ENCODE measurements at places on chromosomes 1 and 21.

GRCh38 chr1:240833075-240833474 lies 221.1 kb upstream of the GREM2 start:
- DNase-seq: no peak

DNA sequence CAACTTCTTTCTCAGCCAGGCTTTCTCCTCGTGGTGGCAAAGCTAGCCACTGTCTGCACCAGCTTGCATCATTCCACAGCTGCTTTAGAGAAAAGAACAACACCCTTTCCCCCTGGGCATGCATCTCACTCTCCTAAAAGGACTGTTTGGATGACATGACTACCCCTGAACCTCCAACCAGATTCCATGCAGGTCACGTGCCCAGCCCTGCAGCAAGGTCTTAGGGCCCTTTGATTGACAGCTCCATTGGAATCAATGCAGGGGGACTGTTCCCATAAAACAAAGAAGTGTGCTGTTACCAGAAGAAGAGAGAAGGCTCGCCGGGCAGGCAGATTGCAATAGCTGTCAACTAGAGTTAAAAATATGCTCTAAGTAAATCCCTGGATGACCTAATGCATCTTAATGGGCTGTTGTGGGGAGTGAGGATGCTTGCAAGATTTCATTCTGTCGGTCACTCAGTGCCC lies 24.4 kb downstream of the KCNA2 start:
- DNase-seq: no peak

DNA sequence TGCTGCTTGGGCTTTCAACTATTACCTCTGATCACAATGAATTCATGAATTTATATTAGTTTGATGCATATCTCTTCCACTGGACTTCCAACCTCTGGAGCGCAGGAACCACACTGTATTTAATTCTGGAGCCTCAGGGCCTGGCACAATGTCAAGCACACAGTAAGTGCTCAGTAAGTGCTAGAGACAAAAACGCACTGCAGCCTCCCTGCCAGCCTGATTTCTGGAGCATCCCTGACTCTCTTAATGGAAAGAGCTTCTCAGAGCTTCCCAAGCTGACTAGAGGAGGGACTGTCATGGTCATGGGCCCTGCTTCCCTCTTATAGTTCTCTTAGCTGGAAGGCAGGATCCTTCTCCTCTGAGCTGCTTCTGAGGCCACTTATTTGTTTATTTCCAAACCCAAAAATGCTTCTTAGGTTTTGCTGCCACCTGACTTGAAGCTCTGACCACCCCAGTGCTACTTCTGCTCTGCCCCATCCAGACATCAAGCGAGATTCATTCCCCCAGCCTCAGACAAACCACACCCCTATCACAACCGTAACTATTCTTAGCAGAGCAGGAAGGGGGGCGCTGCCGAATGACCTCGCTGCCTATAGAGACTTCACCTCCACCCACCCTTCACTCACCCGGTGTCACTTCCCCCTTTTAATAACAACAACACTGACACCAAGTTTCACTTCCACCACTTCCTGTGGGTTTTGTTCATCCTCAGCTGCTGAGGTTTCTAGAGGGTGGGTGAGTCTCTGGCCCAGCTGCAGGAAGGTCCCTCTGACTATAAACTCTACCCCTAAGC lies 33.6 kb downstream of the NUAK2 start:
- DNase-seq: no peak

- no peak for DNase-seq
Measured at GRCh38 chr1:57420981-57421785, 2.7 kb downstream of the DAB1 start.

GRCh38 chr1:94269921-94270320 lies 32.5 kb upstream of the ARHGAP29 start:
- no peak for DNase-seq

DNA sequence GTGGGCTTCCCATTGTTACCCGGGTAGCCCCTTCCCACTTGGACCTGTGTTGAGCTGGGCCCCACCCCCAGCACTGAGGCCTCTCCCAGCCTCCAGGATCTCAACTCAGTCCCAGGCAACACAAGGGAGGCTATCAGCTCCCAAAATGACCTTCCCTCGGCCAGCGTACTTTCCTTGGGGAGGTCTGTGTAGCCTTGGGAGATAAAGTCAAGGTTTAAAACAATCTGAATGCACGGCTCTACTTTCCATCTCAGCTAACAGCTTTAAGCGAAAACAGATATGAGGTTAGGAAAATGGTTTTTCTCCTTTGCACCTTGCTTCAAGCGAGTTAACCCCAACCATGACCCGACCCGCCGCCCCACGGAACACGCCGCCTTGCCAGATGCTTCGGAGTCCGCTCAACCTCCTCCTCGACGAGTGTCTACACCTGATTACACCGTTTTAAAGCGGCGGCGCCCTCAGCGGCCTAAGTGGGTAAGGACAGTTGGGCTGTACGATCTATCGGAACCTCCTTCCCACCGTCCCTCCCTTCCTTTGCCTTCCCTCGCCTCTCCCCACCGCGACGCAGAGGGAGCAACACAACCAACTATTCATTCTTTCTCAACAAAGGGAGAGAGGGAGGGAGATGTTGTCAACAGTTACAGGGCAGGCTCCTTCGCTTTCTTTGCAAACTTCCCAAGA lies 1.1 kb downstream of the BCAR3 start:
- peak; percentile 89 for DNase-seq

- no peak for DNase-seq
Measured at GRCh38 chr1:56493826-56494225, 85.5 kb downstream of the PLPP3 start.

- no peak for DNase-seq
Measured at GRCh38 chr21:44757731-44758130, 43.9 kb downstream of the UBE2G2 start.

- DNase-seq: no peak
Measured at GRCh38 chr1:199151634-199152425, 513.0 kb downstream of the PTPRC start.

DNA sequence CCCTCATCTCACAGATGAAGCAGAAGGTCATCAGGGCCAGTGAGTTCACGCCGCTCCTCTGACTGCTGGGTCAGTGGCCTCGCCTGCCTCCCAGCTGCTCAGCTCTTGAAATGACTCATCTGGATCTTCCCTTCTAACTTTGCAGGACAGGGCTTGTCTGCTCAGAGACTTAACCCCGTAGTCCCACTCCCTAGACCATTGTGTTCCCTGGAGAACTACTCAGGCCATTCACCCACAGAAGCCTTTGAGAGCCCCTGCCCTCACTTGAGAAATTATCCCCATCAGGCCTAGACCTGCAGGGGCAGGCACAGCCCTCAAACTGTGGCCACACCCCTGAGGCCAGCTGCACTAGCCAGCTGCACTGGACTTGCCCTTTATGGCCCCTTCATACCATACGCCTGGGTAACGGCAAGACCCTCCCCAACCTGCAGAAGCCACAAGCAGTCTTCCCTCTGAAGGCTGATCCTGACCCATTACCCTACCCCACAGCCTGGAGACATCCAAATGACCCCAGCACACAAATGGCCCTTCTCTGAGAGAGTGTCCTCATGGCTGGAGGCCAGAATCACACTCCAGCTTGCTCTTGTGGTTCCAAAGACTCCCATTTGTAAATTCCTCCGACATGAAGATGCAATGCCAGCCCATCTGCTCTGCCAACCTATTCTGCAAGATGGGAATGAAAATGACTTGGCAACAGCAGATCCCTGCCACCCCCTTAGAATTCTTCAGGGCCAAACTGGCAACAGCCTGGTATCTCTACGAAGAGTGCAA lies 33.2 kb downstream of the RCSD1 start:
- DNase-seq: no peak

- no peak for DNase-seq
Measured at GRCh38 chr1:62869217-62869754, 85.4 kb downstream of the ATG4C start.

- DNase-seq: no peak
Measured at GRCh38 chr1:41735631-41736260, 183.0 kb downstream of the HIVEP3 start.

DNA sequence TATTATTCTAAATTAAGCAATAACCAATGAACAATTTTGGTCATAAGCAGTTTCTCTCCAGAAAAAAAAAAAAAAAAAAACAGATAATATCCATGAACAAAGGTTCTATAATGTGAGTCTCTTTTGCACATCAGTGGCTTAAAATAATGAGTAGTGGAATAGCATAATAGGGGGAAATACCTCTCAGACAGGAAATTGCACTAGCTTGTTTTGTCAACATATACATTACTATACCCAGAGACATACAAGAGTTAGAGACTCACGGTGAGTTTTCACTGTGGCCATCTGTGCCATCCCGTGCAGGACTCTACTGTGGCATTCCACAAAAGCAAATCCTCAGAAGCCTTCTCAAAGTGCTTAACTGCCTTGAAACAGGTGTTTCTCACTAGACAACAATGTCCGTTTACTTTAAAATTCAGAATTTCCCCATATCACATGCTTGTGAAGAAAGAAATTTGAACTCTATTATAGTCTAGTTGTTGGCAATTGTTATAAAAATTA lies 697.9 kb downstream of the USP25 start:
- DNase-seq: no peak

DNA sequence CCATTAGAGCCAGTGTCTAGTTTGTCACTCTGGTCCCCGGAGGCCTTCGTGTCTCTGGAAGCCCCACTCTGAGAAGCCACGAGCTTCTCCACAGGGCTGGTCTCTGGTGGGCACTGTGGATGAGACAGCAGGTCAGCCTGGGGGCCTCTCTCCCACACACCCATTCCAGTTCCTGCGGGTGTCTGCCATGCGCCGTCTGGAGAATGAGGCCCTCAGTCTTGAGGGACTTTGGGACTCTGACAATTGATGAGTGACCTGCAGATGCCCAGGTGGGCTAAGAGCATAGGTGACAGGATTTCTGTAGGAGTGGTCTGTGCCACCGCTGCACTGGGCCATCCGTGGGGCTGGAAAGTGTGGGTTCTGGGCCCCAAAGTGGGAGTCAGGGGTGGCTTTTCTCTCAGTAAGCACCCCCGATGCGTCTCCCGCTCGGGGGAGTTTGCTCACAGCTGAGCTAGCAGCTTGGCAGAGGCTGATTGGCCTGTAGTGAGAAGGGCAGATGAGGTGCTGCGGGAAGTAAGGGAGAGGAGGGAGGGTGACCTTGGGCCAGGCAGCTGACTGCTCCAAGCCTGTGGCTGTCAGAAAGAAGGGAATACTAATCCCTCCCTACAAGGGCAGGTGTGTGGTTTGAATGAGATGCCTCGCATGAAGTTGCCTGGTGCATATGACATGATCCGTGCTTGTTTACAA lies 26.4 kb downstream of the LHX4 start:
- peak; percentile 54 for DNase-seq

DNA sequence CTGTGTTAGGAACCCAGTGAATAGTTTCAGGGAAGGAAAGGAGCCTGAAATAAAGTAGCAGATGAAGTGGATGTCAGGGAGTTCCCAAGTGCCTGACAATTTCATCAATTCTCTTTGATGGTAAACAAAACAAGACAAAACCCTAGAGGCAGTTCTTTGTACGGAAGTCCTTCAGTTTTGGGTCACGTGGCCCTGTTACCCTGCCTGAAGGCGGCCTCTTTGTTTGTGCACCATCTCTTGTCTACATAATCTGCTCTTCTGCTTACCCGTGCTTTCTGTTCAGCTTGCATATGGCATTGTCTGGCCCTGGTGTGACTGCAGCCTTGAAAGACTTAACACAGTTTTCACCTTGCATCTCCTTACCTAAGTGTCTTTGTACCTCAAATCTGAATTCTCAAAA lies 166.7 kb upstream of the DUSP10 start:
- no peak for DNase-seq

DNA sequence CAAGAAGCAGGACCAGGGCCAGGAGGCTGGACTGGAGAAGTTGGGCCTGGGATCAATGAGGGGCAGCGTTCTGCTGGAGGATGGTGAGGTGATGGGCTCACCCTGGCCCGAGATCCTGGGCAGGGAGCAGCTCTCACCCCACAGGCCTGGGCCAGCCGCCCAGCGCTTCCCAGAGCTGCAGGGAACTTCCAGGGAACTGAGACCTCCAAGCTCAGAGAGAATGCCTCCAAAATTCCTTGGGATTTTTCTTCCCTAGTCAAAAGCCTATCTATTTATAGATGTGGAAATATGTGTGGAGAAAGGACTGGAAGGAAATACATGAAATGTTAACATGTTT lies 121.2 kb downstream of the SPSB1 start:
- DNase-seq: no peak
